ENCODE measurements at places on chromosomes 4 and X.

DNA sequence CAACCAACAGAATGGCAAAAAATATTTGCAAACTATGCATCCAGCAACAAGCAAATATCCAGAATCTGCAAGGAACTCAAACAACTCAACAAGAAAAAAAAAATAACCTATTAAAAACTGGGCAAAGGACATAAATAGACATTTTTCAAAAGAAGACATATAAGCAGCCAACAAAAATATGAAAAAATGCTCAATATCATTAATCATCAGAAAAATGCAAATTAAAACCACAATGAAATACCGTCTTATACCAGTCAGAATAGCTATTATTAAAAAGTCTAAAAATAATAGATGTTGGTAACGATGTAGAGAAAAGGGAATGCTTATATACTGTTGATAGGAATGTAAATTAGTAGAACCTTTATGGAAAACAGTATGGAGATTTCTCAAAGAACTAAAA is 53.4 kb downstream of the WDR19 start:
- no peak for DNase-seq

GRCh38 chr4:128295255-128295654 is 7.6 kb upstream of the PGRMC2 start:
- no peak for DNase-seq

DNA sequence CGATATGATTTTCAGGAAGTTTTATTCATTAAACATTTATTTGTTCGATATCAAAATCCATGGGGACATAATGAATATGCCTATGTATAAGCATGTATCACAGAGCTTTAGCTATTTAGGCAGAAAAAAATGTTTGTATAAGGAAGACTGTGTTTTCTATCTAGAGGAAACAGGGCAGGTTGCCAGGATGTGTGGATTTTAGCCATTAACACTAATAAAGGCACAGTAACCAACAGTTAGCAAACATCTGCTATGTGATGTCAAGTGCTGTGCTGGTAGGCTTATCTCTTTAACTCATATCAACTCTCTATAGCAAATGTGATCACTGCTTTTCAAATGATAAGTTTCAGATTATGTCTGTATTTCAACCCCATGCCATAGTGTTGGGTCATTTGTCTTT is 708.9 kb upstream of the HS3ST1 start:
- DNase-seq: no peak

DNA sequence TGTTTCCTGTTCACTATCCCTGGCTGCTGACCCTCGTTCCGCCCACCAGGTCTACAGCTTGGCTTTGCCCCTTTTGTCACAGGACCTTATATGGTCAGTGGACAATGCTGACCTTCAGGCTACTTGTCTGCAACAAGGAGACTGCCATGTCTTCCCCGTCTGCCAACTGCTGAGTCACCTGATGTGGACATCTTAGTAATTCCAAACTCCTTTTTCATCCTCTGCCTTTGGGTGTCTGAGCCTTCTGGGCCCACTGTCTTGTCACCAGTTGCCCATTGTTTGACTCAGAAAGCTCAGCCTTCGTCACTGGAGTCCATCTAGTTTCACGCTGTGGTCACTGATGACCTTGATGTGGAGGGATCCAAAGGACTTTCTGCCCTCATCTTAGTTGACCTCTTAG is 30.2 kb downstream of the GPRIN3 start:
- DNase-seq: no peak

DNA sequence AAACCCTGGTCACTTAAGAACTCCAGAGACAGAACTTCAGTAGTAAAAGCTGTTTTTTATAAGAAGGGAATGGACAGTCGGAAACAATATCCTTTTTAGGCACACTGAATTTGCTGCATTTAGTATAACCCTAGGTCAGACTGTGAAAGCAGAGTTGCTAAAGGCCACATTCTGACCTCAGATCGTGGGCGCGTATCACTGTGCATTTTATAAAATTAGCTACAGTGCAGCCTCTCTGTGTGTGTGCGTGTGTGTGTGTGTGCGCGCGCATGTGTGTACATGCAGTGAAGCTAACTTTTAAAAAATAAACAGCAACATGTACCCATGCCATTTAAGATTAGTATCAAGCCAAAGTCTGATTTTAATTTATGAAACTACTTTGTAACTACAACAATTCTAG is 8.0 kb downstream of the ZNF827 start:
- no peak for DNase-seq

DNA sequence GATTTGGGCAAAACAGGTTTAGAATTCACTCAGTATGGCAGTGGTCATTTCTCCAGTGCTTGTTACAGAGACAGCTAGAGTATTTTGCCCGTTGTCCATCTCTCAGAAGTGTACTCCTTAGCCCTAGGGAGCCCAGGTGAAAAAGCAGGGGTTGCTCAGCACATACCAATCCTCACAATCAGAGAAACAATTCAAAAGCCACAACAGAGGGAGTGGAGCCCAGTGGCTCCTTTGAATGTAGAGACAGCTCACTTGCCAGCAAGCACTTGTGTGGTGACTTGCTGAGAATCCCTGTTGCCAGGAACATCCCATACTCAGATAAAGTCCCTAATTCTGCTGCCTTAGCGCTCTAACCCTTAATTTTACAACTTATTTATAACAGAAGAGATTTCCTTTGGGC is 1488.3 kb downstream of the RPA4 start:
- no peak for DNase-seq

GRCh38 chrX:104253567-104254441 is 929 bp downstream of the ESX1 start:
- DNase-seq: no peak

GRCh38 chr4:179028321-179028720 is 1586.1 kb upstream of the AGA start:
- DNase-seq: no peak

DNA sequence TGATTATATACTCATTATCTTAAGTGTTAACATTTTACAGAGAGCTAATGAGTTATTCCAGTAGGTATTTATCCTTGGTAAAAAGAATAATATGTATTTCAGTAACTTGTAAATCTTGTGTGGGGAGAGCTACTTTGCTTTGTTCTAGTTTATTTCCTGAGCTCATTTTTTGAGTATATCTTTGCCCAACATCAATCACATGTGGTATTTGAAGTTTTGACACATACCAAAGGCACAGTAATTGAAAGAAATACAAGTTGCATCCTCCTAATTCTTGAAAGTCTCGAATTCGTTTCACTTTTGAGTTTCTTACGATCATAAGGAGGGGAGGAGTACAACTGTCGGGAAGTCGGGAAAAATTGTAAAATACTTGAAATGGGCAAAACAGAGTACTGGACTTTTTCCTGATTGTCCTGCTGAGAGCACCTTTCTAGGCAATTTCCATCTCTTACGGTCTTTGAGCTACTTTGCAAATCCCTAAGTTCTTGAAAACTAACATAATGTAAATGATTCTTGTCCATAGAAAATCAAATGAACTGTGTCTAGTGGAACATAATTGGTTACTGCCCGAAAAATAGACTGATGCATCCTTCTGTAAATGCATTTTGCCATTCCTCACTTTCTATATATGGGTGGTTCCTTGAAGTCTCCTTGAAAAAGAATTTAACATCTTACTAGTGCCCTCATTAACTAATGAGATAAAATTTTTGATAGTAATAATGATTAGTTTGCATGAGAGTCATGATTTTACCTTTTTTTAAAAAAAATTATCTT is 20.6 kb downstream of the CLTRN start:
- DNase-seq: no peak

DNA sequence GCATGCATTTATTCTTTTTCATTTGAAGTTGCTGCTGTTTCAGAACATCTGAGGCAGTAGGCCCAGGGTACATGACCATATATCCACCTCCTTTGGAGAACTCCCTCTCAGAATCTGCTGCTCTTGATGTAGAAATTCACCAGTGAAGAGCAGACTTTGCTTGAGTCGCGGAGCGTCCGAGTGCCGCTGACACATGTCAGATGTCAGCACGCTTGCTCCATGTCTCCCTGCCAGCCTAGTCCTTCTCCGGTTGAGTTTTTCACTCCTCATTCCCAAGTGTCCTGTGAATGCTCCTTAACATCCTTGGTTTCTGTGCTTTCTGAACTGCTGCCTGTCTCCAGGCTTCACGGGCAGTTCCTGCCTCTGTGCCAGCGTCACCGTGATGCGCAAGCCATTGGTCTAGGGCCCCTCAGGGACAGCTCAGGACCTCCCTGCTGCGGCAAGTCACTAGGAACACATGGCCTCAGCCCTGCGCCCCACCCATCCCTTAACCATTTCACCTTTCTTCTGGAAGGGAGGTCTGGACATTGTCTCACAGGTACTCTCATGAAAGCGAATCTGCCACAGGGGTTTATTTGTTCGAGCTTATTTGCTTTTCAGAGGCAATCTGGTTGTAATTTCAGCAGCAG is 93.1 kb upstream of the RBPJ start:
- DNase-seq: no peak

- DNase-seq: no peak
Measured at GRCh38 chrX:123720486-123720885, 12.4 kb downstream of the THOC2 start.

DNA sequence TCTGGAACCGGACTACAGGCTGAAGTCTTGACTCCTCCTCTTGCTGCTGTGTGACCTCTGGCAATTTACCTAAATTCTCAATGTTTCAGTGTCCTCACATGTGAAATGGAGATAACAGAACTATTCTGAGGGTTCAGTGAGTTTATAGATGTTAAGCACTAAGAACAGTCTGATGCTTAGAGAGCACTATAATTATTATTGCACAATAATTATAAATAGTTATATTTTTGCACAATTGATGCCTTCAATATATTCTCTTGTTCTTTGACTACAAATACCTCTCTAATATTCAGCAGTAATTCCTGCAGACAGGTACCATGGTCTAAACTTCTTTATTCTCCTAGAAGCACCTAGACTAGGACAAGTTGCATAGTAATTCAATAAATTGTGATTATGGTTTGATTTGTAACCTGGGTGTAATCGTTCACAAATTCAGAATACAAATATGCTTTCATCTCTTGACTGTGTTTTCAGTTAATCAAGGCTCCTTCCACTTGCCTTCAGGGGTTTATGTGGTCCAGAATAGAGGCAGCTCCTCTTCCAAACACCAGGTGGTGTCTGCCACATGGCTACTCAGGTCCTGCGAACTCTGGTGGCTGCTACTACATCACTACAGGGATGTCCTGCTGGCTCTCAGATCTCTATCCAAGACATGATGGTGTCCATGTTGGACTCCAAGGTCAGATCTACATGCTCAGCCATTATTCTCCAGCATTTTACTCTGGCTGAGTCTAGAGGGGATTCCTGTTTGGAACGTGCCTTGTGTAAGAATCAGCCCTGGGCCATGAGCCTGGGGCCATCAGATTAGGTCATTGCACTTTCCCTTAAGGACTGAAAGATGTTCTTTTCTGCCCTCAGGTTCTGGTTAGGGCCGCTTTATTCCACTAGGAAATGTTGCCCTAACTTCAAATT is 103.4 kb downstream of the QRFPR start:
- DNase-seq: no peak

- no peak for DNase-seq
Measured at GRCh38 chr4:140736669-140737343, 19.4 kb downstream of the TBC1D9 start.

DNA sequence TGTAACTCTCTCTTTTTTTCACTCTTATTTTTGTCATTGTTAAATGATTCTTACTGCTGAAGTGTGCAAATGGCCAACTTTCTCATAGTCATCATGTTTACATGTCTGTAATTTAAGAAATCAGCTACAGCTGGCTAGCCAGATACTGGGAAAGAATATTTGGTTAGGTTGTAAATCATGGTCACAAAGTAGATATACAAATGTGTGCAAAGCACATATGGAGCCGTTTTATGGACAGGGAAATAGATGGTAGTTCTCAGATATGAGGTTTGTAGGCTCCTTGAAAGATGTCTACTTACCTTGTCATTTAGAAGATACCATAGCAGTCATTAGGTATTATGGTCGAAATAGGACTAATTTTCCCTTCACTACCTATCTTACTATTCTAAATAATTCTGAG is 430.4 kb downstream of the ADGRL3 start:
- no peak for DNase-seq

- no peak for DNase-seq
Measured at GRCh38 chr4:20543131-20543530, 157.1 kb upstream of the PACRGL start.

DNA sequence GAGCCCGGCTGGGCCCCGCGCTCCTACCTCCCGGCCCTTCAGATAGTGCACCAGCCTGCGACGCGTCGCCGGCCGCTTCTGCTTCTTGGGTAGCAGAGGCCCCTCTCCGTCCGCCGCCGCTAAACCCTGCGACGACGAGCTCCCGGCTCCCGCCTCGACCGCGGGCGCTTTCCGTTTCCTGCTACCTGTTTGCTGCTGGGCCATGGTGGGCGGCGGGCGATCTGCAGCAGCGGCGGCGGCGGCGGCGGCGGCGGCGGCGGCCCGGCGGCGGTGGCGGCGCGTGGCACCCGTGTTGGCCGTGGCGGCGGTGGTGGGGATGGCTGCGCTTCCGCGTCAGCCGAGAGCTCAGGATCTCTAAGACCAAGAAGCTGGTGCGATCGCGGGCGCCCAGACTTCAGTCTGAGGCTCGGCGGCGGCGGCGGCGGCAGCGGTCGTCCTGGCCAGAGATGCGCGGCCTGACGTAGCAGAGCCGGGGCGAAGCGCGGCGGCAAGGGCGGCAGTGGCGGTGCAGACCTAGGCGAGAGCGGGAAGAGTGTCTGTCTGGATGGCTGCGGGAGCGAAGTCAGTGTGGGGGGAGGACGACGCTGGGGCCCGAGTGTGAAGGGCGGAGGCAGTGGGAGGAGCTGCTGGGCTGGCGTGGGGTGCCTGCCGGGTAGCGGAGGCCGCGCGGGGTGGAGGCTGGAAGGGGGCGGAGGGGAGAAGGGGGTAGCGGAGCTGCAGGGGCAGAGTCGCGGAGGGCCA is at the start of gene DCAF12L2:
DCAF12L2 (minus strand) TSS at position 569 of the 741 bp plus-strand sequence; CDS start at position 204, 365 bp downstream.
- no peak for DNase-seq

DNA sequence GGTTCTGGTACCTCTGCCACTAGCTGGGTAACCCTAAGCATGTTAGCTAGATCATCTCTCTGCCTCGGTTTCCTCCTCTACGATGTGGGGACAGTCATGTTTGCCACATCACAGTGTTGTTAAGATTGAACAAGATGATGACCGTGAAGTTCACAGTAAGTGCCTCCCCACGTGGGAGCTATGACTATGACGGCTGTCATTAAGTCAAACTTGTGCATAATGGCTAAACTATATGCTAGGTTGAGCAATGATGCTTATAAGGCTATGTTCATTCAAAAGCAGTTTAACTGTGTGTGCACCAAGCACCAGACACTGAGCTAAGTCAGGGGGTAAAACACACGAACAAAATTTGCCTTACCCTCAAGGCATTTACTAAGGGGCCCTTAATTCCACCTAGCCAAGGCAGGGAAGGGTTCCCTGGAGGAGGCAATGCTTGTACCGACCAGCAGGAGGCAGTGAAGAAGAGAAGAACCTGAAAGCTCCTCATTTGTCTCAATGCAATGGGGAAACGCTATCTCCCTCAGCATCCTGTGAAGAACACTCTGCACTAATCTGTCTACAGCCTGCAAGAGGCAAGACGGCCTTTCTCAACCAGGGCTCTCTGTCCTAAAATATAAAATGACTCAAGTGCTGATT is 52.9 kb downstream of the MAP7D2 start:
- DNase-seq: no peak

GRCh38 chr4:169628579-169628978 is 8.2 kb downstream of the CLCN3 start:
- DNase-seq: no peak
